HEK293T (cell line): ENCODE measurements at places on chromosomes 3 and 15.

- DNase-seq = no peak
These were observed 135.4 kb upstream of the LINGO1 start for GRCh38 chr15:77768107-77768506.

DNA sequence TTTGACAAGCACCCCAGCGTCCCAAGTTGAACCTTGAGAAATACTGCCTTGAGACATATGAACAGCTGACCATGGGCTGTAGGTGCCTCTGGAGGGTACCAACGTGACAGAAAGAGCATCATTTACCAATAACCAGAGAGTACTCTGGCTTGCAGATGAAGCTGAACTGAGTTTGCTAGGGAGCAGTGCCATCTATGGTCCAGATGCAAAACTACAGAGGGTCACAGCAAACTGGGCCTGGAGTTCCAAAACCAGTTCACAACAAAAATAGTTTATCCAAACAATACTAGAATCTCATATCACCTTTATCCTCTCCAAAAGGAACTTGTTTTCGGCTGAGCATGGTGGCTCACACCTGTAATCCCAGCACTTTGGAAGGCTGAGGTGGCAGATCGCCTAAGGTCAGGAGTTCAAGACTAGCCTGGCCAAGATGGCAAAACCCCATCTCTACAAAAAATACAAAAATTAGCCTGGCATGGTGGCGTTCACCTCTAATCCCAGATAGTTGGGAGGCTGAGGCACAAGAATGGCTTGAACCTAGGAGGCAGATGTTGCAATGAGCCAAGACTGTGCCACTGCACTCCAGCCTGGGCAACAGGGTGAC, 69.3 kb downstream of the CHAC1 start:
- peak; percentile 45 for DNase-seq

DNA sequence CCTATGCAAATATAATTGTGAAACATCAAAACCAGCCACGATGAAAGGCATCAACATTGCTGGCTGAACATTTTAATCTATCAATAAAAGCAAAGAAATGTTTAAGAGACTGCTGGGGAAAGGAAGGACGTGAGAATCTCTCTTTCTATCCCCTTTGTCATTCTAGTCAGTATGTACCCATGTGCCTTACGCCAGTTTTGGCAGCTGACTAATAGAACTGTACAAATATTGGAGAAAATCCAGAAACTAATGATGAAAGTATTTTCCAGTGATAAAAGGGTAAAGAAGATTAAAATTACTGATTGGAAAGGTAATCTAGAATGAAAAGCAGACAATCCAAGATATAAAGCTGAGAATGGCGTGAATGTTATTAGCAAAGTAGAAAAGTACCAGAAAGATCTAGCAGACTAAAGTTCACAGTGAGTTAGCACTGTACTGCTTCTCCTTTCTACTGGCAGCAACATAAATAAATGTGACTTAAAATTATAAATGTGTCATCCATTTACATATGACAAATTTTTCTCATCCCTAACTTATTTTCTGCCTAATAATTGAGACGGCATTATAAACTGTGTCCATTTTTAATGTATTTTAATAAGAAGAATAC, 401.9 kb upstream of the CNTN4 start:
- DNase-seq = no peak

DNA sequence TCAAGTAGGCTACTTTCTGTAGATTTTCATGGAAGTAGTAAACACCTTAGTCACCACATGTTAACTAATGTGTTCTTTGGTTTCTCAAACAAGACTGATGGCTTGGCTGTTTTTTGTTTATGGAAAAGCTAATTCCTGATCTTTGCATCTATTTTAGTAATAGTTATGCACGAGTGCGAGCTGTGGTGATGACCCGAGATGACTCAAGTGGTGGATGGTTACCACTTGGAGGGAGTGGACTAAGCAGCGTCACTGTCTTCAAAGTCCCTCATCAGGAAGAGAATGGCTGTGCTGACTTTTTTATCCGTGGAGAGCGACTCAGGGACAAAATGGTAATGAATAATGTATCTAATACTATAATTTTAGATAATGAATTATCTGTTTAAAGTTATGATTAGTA, 46.6 kb downstream of the SPRED1 start:
- DNase-seq = no peak

GRCh38 chr15:50685976-50686468, 575 bp downstream of the TRPM7 start:
- peak; percentile 42 for DNase-seq

DNA sequence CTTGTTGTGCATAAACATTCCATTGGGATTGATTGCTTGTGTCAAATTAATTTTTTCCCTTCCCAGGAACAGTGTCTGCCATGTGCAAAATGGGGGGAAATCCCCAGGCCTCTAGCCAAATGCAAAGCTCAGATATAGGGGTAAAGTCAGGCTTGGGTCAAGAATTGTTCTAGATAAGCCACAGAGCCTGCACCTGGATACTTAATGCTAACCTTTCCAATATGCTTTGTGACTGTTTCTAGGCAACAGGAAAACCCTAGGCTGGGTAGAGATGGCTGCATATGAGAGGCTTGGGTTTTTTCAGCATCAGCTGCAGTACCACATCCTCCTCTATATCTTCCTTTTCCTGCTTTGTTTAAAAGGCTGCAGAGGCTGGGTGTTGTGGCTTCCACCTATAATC, 61.9 kb upstream of the ROPN1 start:
- no peak for DNase-seq

DNA sequence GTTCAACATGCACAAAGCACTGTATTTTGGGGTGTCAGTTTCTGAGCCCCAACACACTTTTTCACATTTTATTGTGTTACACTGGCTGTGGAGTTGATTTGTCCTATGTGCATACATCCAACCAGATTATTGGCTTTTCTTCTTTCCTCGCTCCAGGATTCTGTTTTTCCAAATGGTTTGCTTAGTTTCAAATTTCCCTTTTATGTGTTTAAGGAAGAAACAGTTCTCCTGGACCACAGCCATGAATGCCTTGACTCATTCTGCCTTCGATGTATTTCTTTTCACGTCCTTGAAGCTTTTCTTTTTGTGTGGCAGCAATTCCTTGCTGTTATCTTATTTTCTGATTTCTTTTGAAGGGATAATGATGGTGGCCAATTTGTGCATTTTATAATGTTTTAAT, 53.8 kb downstream of the CACNA2D3 start:
- no peak for DNase-seq

DNA sequence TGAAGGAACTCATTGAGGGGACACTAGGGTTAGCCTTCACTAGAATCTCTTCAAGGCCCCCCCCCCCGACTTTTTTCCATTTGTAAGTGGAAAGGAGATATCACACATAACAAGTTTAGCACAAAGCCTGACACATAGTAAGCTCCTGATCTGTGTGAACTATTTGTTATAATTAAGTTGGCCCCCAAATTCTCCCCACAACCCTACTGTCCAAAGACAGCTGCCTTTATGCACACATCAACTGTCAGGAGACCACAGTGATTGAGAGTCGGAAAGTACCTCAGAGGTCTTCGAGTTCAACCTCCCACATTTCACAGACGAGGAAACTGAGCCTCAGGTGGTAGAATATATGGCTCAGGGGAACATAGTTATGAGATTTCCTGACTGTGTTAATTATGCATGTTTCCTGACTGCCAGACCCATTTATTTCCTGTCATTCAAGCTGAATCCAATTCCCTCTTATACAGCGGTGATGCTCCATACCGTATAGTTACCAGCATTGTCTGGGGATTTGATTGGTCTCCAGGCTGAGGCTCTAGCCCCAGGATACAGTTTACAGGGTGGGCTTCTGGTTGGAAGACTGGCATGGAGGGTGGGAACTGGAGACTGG, 227.4 kb upstream of the CMC1 start:
- no peak for DNase-seq

DNA sequence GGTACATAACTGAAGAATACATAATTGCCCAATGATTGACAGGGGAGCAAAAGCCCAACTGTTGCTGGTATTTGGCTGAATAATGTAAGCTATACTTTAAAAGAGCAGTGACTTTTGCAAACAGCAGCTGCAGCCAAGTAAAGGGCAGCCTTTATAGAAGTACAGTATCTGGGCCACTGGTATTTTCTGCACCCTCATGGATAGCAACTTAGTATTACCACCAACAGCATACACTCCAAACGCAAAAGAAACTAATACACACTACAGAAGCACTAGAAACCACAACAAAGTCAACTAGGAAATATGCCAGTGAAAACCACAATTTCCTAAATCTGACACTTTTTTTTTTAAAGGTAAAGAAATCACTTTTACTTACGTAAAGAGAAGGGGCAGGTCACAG, 206.1 kb downstream of the TIGIT start:
- no peak for DNase-seq

GRCh38 chr15:82315519-82316246, 33.6 kb downstream of the GOLGA6L10 start:
- DNase-seq = no peak

- DNase-seq = peak; percentile 82
These were observed 20.3 kb upstream of the ABTB1 start for GRCh38 chr3:127652246-127652995.

GRCh38 chr15:89395461-89395871, 60.8 kb upstream of the POLG start:
- DNase-seq = no peak

- no peak for DNase-seq
These were observed 28.6 kb downstream of the RLBP1 start for GRCh38 chr15:89192766-89193165.

DNA sequence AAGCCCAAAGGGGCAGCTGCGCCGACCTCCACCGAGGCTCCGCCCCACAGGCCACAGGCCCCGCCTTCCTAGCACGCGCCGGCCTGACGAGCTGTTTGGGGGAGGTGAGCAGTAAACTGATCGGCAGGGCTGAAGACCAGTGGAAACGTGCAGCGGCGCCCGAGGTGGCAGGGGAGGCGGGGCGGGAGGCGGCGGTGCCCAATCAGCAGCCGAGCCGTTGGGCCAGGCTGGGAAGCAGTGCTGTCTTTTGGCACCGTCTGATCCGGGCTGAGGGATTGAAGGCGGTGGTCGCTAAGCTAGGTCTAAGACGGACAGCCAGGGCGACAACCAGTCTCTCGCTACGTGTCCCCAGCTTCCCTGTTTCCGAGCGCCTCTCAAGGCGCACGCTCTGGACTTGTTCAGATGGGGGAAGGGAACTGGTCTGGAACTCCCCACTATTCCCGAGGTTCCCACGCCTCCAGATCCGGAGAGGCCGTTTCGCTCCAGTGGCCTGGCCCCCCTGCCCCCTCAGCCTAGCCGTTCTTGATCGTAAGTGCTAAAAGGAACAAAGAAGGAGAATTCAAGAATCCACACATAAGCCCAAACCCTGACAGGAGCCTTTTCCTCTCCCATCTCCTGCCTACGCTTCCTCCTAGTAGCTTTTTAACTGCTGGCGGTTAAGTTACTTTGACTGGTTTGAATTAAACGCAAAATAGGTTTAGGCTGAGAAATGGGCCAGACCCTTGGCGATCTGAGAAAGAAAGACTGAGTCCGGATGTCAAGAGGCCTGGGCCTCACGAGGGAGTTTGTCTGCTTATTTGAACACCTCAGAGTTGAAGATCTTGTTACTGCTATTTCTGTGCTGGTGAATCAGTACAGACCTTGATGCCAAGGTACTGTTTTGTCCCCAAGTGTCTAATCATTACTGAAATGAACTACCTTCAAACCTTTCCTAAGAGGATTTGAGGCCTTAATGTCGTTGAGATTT, at the start of gene FMN1:
Gene FMN1 (minus strand): TSS at position 11 of the 967 bp plus-strand sequence. CDS start 39,800 bp downstream, outside the sequence.
- peak; percentile 88 for DNase-seq

DNA sequence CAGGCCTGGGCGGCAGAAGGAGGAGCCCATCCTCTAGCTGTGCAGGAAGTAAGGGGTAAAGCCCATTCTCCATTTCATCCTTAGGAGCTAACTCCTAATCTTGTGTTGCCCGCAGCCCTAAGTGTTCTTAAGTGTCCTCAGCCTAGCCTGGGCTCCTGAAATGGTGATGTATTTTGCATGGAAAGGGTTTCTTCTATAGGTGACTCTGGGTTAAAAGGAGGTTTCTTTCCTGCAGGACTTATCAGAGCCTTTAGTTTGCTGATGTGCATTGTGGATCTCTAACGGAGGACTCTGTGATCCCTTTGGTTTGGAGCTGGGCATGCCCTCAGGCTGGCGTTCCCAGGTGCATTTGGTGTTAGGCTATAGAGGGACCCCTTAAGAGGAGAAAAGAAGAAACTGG, 48.5 kb upstream of the TRPM1 start:
- DNase-seq = no peak

GRCh38 chr3:112676659-112677234, 35.8 kb upstream of the CCDC80 start:
- no peak for DNase-seq

DNA sequence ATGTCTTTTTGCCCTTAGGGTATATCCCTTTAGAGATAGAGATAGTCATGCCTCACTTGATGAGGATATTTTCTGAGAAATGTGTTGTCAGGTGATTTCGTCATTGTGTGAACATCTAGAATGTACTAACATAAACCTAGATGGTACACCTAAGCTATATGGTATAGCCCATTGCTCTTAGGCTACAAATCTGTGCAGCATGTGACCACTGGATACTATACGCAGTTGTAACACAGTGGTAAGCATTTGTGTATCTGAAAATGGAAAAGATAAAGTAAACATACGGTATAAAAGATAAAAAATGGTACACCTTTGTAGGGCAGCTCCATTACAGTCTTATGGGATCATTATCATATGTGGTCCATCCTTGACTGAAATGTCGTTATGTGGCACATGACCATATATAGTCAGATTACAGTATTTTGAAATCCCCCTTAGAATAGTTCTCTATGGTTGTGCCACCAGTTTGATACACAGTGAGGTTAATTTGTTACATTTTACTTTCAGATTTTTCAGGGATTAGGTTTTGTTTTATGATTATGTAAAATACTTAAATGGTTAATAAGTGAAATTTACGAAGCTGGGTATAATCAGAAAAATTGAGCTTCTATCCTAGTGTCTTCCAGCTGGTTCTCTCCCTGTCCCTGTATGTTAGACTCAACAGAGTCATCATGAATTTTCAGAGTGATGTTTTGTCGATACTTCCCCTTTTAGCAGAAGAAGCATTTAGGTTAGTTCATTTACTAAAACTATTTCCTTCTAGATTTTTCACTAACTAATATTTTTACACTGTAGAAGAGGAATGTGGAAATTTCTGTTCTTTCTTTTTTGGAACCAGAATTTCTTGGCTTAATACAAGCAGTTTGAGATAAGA, 12.8 kb downstream of the SETD5 start:
- no peak for DNase-seq

GRCh38 chr15:70665599-70665998, 97.8 kb downstream of the UACA start:
- no peak for DNase-seq

DNA sequence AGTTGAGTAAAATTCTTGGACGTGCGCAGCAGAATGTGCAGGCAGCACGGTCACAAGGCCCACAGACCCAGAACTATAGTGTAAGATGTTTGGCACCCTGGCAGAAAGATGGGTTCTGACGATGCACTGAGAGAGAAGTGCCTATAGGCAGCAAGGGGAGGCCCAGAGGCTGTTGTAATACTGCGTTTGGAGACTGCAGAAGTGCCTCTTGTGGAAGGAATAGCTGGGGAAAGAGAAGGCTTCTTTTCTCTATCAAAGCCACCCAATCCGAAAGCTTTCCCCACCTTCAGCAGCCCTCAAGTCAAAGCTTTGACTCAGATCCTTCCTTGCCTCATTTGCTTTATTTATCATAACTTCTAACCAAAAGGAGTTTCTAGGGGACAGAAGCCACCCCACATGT, 5.2 kb upstream of the SIN3A start:
- DNase-seq = no peak
